ENCODE measurements at places on chromosomes 6 and 20.

GRCh38 chr20:5400164-5400762, 83.5 kb upstream of the PROKR2 start:
- no peak for DNase-seq

DNA sequence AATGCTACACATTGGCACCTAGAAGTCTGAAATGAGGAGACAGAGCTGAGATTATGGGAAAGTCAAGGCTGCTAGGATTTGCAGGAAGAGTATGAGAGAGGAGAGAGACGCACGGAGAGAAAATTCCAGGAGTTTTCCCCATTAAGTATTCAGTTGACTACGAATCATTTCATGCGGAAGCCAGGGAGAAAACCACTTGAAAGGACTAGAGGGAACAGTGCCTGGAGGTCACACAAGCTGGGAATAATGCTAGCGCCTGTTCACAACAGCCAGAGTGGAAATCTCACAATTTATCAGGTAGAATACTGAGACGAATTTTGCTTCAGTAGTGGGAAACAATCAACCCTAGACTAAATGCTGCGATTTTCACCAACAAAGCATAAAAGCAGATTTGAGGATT, 118.6 kb downstream of the MOXD1 start:
- DNase-seq: no peak

GRCh38 chr6:11245381-11246256, 13.2 kb upstream of the NEDD9 start:
- no peak for DNase-seq

GRCh38 chr6:11381801-11382513, 149.5 kb upstream of the NEDD9 start:
- no peak for DNase-seq

GRCh38 chr6:8077991-8078390, 13.8 kb upstream of the BLOC1S5 start:
- DNase-seq: no peak

DNA sequence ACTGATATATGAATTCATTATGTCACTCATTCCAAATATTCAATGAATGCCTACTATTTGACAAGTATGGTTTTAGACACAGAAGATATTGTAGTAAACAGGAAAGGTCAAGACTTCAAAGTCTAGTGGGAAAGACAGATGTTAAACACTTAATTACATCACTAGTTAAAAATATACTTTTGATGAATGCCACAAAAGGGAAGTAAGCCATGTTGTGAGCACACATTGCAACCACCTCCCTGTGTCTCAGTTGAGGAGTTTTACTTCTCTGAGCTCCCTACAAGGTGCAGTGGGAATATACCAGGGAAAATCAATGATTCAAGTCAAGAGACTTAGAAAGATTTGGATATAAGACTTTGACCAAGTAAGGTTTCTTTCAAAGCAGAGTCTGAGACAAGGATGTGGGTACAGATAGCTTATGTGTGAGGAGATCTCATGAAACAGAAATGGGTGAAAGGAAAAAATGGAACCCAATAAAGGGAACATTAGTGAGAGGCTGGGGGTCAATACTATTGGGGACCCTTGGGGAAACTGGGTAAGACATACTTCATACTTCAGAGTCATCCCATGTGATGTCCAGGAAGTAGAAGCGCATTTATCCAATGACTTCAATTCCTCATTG, 503.7 kb downstream of the KIF16B start:
- no peak for DNase-seq

- no peak for DNase-seq
Measured at GRCh38 chr6:155782739-155783459, 327.3 kb upstream of the NOX3 start.

DNA sequence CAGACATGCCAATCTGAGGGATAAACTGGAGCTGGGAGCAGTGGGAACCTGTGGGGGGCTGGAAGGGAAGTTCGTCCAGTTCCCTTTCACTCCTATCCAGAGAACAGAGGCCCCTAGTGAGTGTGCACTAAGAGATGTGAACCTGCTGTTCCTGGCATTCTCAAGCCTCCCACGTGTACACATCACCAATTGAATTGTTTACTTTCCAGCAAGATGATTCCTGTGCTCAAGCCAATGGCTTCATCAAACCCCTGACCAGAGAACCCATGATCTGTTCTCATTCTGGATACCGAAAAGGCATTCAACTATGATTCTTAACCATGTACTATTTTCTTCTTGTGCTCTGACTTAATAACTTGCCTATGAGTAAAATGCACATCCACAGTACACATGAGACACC, 10.2 kb upstream of the SLC22A3 start:
- DNase-seq: no peak

DNA sequence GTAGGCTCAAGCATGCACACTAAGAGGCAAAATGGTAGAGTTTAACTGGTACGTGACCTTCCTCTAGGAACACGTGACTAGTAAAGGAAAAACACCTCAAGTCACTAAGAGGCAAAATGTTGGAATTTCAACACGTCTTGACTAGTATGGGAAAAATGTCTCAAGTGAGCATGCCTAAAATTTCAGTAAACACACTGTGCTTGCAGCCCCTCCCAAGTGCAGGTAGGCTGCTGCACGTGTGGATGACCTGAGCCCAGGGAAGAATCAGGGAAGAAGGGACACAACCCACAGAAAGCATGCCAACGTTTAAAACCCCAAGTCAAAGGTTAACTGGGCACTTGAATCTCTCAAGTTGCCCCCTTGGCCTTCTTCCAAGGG, 162.2 kb downstream of the TENT5A start:
- DNase-seq: no peak

GRCh38 chr6:126937426-126937825, 181.0 kb upstream of the RSPO3 start:
- DNase-seq: no peak

All from stimulated activated CD4-positive, alpha-beta T cell treated with anti-CD3 and anti-CD28 coated beads, Interleukin-1b, Interleukin-23, amount 100 ng/mL, for 1 hour (primary cell).